ENCODE measurements at places on chromosomes 3 and 15.

- DNase-seq: no peak
Observed at GRCh38 chr3:130838898-130839600, 54.8 kb upstream of the ATP2C1 start.

DNA sequence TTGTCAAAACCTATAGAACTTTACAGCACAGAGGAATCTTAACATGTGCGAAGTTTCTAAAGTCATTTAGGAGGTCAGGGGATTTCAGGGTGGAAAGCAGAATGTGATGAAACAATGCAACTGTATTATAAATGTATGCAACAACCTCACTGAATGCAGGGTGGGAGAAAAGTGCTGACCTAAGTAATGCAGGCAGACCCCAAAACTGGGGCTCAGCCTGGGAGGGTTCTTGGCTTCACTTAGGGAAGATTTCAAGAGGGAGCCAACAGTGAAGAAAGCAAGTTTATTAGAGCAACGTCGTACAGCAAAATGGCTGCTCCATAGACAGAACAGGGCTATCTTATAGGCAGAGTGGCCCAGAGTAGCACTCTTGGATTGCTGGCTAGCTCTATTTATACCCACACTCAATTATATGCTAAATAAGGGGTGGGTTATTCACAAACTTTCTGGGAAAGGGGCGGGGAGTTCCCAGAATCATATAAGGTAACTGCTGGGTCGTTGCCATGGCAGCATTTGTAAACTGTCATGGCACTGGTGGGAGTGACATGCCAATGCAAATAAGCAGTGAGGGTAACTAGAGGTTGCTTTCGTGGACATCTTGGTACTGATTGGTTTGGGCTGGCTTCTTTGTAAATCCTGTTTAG is 14.2 kb upstream of the CAND2 start:
- DNase-seq: no peak

GRCh38 chr3:194871864-194872668 is 186.4 kb downstream of the FAM43A start:
- DNase-seq: peak; percentile 52

GRCh38 chr3:63576846-63577245 is 75.6 kb upstream of the SNTN start:
- DNase-seq: no peak

DNA sequence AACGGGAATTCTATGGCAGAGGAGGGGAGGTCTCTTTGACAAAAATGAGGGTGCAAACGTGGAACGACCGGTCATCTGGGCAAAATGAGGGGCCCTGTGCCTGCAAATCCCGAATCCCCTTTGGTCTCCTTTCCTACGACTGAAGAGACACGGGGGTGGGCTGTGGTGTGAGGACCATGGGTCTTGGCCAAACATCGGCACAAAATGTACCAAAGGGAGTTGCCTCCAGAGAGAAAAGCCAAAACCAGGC is 498 bp downstream of the ZNF280D start:
- no peak for DNase-seq

DNA sequence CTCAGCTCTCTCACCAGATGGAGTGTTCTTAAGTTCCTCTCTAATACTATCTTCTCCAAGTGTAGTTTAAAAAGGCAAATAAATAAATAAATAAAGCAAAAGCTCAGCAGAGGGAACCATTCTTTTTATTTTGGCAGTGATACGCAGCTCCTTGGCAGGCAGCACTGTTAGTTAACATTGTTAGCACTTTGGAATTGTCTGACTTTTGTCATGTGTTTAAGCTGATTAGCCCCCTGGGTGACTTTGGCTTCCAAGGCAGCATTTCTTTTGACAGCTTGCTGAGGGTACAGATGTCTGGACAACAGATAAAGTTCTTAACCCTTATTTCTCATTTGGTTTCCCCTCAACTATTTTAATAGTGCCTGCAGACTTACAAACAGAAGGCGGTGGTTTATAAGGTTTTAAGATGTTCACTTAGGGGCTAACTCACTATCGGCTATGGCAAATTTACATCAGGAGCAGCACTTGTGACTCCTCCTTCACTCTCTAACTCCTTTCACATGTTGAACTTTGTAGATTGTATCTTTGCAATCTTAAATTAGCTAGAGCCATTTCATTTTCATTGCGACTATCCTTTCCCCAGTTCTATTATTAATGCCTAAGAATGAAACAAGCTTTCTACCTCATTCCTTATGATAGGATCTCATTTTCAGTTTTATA is 213.4 kb downstream of the ZBBX start:
- no peak for DNase-seq

DNA sequence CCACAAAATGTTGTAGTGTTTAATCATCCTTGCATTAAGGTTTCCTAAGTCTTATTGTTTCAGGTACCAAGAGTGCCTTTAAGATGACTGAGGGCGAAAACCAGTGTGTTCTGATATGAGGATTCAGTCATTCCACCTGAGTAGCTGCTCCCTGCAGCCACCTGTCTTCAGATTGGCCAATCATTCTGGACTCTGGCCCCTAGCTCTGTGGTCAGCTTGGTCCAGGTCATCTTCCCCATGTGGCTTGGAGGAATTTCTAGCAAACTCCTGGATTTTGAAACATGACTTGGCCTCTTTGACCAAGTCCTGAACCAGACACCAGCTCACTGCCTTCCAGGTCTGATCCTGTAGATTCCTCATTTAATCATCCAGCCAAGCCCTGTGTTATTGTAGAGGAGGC is 7.8 kb upstream of the SLC7A14 start:
- DNase-seq: no peak

- DNase-seq: no peak
Observed at GRCh38 chr15:90539789-90540188, 10.1 kb downstream of the CRTC3 start.

- no peak for DNase-seq
Observed at GRCh38 chr3:162558016-162558415, 1061.4 kb downstream of the OTOL1 start.

DNA sequence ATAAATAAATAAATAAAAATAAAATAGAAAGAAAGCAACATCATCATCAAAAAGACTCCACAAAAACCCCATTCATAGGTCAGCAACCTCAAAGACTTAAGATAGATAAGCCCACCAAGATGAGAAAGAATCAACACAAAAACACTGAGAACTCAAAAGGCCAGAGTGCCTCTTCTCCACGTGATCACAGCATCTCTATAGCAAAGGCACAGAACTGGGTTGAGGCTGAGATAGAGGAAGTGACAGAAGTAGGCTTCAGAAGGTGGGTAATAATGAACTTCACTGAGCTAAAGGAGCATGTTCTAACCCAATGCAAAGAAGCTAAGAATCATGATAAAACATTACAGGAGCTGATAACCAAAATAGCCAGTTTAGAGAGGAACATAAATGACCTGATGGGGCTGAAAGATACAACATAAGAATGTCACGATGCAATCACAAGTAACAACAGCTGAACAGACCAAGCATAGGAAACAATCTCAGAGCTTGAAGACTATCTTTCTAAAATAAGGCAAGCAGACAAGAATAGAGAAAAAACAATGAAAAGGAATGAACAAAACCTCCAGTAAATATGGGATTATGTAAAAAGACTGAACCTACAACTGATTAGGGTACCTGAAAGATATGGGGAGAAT is 26.4 kb downstream of the GNB5 start:
- DNase-seq: no peak

- no peak for DNase-seq
Observed at GRCh38 chr3:107269136-107269535, 108.1 kb upstream of the CCDC54 start.

DNA sequence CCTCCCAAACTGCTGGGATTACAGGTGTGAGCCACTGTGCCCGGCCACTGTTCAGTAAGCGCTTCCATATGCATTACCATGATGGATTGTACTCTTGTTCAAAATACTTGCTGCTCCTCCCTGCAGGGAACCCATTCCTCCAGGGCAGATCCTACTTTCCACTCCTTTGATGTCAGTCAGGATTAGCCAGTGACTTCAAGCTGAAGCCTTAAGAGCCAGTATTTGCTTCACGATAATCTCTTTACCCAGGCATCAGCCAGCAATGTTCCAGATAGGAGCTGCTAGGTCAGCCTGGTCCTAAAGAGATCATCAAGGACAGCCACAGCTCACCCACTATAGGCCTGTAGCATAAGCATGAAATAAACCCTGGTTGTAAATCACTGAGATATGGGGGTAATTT is 96.5 kb upstream of the UBE2E2 start:
- DNase-seq: no peak

GRCh38 chr3:133734305-133734704 is 11.9 kb upstream of the TF start:
- no peak for DNase-seq

DNA sequence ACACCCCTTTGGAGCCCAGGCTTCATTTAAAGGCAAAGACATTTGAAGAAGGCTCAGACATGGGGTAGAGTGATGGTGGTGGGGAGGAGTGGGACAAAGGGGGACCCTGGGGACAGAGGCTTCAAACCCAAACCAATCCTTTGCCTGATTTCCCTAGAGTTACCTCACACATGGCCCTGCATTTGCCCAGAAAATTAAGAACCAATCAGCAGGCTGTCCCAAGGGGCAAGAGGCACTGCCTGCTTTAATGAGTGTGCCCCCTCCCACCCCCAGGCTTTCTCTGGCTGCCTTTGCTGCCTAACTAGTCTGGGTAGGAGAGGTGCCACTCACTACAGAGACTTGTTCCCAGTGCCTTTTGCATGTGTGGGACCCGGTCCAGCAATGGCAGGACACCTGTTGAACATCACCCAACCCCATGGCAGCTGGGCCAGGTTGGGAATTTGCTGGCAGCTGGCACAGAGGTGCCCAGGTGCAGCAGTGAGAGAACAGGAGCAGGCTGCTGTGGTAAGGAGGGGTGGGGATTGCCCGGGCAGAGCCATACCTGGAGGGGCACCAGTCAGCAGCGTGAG is 38.4 kb downstream of the CCDC33 start:
- DNase-seq: no peak

- peak; percentile 42 for DNase-seq
Observed at GRCh38 chr3:139173372-139174108, 128.8 kb upstream of the PRR23C start.

- no peak for DNase-seq
Observed at GRCh38 chr3:58672451-58672850, 5.9 kb upstream of the FAM3D start.

DNA sequence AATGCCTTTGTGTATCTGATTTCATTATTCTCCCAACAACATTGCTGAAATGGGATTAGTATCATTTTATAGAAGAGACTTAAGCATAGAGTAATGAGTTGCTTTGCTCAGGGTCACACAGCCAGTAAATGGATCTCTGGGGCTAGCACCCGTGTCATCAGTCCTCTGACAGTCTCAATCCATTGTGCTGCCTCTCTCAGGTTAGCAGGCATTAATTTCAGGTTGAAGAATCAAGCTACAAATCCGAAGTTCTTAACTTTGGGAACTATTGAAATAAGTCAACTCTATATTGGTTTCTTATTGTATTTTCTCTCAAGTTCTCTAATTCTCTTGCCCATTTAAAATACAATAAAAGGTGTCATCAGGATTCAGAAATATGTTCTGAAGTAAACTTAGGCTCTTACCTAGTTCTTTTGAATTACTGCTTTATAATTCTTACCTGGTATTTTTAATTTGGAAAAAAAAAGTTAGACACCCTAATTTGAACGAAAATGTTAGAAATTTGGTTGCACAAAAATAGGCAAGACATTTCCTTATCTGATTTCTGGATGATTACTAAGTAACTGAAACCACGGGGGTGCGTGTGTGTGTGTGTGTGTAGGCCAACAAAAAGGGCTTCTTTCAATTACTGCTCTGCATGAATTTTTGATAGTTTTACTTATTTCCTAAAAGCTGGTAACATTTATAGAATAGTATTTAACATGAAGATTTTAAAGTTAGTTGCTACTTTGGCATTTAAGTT is 189.8 kb downstream of the MBNL1 start:
- DNase-seq: no peak

DNA sequence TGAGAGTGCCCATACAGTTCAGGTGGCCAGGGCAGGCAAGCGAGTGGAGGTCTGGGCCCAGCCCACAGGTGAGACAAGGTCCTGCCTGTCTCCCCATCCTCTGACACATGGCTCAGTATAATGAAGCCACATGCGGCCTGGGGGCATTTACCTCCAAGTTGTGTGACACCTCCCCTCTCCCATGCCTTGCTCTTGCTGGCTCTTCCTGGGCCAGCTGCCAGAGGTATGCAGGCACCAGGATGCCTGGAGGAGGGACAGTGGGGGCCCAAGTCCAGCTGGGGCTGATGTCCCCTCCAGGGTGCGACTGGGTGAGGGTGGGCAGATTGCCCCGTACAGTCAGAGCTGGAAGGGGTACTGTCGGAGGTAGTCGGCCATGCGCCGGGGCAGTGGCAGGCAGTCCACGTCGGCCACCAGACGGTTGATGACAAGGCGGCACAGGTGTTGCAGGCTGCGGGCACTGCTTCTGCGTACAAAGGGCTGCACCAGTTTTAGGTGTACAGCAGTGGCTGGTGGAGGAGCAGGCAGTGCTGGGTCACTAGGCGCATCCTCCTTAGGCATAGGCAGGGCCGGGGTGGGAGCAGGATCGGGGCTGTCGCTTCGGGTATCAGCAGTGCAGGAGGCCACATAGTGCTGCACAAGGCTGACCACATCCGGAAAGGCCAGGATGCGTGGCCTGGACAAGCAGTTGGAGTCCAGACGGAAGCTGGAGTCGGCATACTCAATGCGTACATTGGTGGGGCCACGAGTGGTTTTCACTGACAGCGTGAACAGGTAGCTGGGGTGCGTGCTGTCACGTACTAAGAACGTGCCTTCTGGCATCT is 4.1 kb downstream of the CISH start:
- DNase-seq: no peak

- no peak for DNase-seq
Observed at GRCh38 chr3:122294359-122294758, 30.7 kb upstream of the CSTA start.

DNA sequence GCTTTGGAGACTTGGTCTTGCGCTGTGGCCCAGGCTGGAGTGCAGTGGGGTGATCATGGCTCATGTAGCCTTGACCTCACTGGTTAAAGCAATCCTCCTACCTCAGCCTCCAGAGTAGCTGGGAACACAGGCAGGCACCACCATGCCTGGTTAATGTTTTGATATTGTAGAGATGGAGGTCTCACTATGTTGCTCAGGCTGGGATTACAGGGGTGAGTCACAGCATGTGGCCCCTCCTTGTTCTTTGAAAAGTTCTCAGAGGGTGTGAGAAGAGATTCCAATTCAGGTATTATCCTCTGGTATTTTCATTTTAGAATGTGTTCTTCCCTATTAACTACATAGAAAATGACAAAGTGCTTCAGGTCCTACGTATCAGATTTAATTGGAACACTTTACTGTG is 51.9 kb upstream of the RPL32 start:
- DNase-seq: no peak

DNA sequence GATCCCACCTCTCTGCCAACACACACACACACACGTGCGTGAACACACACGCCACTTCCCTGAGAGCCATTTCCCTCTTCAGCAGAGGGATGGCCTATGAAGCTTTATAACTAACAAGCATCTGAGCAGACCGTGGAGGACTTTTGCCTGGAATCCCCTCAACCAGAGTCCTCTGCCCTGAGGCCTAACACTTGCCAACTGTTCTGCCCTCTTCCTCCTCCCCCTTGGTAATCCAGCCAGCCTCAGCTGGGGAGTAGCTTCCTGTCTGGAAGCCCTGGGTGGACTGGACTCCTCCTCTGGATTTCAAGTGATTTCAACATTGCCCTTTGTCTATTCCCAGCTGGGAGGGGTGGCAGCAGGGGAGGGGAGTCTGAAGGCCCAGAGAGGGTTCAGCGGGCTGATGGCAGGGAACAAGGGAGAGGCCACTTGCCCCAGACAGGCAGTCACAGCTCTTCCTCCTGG is 68.4 kb upstream of the HACD2 start:
- peak; percentile 53 for DNase-seq

GRCh38 chr15:74050556-74051234 is 31.7 kb downstream of the GOLGA6A start:
- no peak for DNase-seq

GRCh38 chr15:25242957-25243799 is 195.6 kb downstream of the UBE3A start:
- no peak for DNase-seq

GRCh38 chr3:20054549-20054987 is 14.3 kb downstream of the KAT2B start:
- peak; percentile 90 for DNase-seq

Data from ELR (cell line).